NCI-H1694 treated with DMSO at 0.1 percent for 48 hours (cell line): ENCODE measurements at places on chromosomes 11 and 22.
A peak's percentile ranks its signal among the peaks of the same experiment; 100 is the strongest.

GRCh38 chr11:65353900-65354264 is 669 bp upstream of the TIGD3 start:
- DNase-seq, result no peak

GRCh38 chr11:75560644-75561043 is 1.4 kb upstream of the SERPINH1 start:
- DNase-seq, result no peak

DNA sequence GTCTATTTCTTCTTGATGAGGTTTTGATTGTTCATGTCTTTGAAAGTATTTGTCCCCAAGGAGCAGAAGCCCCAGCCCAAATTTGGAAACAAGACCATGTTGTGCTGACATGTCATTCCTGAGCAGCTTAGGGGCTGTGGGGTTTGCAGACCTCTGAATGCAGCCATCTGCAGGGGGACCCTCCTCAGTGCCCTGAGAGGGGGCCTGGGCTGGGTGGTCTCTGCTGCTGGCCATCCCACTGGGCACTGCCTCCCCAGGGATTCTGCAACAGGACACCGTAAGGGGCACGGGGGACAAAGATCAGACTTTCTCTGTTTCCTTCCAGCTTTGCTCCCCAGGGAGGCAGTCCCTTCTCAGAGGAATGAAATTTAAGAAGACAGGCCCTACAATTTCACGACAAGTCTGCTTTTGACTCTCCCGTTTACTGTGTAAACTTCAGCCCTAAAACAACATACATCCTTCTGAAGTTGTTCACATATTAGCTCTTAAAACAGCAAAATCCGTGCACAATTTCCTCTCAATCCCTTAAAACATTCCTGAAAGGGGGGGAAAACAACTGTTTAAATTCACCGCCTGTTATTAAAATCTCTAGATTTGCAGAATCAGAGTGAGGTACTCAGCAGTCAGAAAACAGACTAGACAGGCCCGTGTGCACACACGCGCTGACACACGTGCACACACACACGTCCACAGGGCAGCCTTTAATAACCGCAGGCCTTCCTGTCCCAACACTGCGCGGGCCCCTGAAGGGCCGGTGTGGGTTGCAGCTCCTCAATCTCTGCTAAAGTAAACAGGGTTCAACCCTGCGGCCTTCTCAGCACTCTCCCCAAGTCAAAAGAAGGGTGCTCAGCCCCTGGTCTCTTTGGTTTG is 109.8 kb downstream of the KCNQ1 start:
- no peak for DNase-seq

GRCh38 chr11:35289821-35290220 is 129.5 kb downstream of the SLC1A2 start:
- DNase-seq, result no peak

GRCh38 chr22:30169002-30169401 is 77.6 kb downstream of the LIF start:
- DNase-seq, result no peak

- DNase-seq, result no peak
These were observed 167.9 kb upstream of the B3GAT1 start for GRCh38 chr11:134579724-134580609.

- no peak for DNase-seq
These were observed 135.8 kb upstream of the PITPNB start for GRCh38 chr22:28054819-28055208.

GRCh38 chr11:660281-660680 is 23.2 kb downstream of the DRD4 start:
- DNase-seq, result no peak

DNA sequence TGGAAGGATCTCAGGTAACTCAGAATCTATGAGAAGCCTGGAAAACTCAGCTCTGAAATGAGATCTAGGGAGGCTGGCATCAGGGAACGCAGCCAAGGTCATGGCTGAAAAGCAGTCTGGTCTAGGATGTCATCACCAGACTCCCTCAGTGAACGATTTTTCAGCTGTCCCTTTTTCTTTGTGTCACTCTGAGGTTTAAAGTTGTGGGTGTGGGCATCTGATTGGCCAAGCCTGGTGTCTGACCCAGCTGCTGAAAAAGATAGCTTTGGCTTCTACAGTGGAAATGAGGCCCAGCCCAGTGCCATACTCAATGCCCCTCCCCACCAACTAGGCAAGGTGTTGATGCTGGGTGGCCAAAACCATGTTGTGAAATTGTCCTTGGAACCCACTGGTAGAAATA is 14.5 kb downstream of the RPS3 start:
- DNase-seq, result no peak

DNA sequence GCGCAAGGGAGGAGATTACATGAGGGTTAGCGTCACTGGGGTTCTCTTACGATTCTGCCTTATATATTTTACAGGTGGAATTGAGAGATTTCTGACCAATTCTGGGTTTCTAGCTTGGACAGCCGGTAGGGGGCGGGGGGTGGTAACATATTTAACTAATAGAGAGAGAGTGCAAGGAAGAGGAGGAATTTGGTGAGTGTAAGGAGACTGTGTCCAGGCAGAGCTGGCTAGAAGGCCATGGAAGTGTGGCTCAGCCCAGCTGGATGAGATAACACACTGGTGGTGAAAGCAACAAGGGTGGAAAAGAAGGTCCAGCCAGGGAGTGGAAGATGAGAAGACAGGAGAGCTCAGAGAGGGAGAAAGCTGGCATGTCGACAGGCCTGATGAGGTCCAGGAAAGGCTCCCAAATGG is 56.5 kb downstream of the ST3GAL4 start:
- no peak for DNase-seq

- no peak for DNase-seq
These were observed 67.3 kb downstream of the PTPRJ start for GRCh38 chr11:48047616-48048015.

DNA sequence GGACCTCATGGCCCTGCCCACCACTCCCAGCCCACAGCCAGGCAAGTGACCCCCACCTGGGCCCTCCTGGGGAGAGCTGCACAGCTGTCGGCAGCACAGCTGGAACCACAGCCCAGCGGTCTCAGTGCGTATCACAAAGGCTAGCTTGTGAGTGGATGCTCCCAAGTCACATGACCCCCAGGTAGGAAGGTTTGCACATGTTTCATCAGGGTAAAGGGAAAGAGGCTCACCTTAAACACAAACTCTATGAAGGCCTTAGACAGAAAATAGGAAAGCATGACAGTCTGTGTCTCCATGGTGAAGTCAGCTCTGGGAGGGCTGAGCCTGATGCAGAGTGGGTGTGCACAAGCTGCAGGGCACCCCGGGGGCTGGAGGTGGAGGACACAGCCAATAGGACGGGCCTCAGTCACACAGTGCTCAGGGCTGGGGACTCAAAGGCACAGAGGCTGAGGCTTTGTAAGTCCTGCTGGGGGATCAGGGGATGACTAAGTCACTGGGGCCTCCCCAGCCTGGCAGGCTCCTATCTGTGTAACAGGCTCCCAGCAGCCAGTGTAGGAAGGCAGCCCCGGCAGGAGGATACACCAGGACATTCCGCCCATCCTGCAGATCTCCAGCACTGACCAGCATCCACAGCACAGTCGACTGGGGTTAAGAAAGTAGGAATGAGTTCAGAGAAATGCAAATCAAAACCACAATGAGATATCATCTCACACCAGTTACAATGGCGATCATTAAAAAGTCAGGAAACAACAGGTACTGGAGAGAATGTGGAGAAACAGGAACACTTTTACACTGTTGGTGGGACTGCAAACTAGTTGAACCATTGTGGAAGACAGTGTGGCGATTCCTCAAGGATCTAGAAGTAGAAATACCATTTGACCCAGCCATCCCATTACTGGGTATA is 22.0 kb downstream of the CELSR1 start:
- no peak for DNase-seq

DNA sequence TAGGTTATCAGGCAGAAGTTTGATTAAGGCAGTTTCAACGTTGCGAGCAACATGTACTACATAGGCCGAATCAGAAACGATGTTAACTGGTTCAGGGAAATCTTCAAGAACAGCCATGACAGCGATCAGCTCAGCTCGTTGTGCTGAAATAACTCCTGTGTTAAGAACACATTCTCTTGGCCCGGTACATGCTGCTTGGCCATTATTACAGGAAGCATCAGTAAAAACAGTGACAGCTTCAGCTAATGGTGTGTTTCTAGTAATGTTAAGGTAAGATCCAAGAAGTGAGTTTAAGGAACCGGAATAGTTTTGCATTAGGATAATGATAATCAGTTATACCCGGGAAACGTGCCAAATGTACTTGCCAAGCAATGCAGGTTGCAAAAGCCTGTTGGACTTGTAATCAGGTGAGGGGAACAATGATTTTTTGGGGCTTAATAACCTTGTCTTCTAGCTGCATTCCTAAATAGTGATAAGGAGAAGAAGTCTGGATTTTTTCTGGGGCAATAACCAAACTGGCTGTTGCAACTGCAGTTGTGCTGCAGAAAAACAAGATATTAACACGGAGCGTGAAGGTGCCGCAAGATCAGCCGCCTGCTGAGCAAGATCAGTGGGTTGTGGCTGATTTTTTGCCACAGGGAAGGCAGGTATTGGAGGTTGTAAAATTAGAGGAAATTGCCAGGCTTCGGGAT is 14.3 kb downstream of the OR52K1 start:
- no peak for DNase-seq

- no peak for DNase-seq
These were observed at the start of gene MS4A7 for GRCh38 chr11:60378354-60378753. MS4A7 (plus strand) TSS chr11:60378532; CDS start chr11:60383142, 4,610 bp downstream.

GRCh38 chr22:22702237-22703202 is 58.1 kb downstream of the GGTLC2 start:
- no peak for DNase-seq

DNA sequence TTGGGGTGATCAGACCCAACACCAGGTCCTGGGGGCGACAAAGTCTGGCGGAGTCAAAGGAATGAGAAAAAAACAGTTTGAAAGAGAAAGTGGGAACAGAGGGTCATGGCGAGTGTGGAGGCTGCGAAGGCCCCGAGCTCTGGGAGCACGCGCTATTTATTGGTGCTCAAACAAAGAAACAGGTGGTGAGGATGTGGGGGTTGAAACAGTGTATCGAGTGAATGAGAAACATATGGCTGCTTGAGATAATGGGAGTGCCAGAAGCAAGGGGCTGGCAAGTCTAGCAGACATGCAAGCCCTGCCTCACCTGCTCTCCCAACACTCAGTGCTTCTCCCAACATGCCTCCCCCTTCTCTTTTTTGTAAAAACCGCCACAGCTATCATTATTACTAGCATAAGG is 7.8 kb upstream of the DUSP18 start:
- peak; percentile 36 for DNase-seq

DNA sequence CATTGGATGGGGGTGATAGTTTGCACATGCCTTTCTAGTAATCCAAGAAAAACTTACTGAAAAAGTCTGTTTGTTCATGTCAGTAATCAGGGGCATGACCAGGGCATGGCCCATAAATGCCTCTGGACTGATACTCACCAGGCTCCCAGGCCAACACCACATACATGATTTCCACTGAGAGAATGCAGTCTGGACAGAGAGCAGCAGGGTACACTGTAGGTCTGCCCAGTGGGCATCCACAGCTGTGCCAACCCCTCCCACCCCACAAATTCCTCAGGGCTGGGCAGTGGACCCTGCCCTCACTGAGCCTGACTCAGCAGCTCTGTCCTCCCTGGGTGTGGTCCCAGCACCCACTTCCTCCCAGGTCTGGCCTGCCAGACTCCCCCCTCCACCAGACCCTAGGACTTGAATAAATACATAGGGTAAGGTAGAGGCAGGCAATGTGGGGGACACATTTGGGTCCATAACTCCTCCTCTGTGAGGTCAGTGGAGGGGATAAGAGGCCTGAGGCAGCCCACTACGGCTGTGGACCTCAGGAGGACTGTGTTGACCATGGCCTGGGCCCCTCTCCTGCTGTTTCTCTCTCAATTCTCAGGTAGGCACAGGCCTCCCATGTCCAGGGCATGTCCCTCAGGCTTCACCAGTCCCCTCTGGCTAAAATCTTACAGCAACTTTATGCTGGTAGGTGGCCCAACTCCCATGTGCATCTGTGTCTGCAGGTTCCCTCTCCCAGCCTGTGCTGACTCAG is 92.2 kb upstream of the TOP3B start:
- DNase-seq, result no peak

DNA sequence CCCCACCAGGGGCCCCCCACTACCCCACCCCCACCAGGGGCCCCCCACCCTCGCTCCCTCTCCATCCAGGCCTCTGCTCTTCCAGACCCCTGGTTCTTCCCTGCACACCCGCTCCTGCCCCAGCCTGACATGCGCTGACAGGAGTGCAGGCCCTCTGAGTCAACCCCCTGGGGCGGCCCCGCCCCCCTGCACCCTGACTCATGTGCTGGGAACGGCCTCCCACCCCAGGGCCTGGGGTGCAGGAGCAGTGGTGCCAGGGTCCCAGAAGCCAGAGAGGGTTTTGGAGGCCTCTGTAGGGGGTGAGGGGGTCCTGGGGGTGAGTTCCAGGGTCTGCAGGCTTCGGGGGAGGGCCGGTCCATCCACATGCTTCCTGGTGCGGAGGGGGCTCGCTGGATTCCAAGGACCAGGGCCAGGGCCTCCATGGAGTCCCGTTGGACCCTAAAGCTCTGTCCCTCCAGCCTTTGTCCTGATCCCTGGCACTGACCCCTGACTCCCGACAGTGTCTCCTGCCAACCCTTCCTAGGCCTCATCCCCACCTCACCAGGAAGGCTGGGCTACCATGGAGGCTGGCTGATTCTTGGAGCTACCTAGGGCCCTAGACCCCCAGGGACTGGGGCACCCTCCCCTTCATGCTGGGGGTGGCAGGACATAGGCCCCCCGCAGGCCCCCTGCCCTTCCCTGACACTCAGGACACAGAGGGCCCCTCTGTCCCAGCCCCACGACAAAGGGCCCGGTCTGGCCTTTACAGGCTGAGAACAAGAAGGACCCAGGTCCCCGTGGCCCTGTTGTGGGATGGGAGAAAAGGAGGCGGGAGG is 583 bp upstream of the PKP3 start:
- DNase-seq, result no peak

DNA sequence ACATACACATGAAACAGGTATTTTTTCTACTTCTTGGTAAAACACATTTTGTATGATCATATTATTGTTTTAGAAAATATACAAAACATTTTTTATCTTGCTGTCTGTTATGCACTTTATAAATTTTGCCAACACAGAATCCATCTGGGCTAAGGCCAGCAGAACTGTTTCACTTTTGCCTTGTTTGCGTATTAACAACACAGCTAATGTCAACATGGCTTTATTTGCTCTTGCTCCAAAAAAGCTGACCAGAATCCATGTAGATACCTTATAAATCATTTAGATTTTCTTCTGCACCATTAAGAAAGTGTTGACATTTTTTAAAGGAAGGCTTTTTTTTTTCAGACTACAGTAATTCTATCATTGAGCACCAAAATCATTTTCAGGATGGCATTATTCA is 58.1 kb upstream of the PGR start:
- DNase-seq, result no peak

- DNase-seq, result peak; percentile 91
These were observed at the start of gene EIF3M for GRCh38 chr11:32583459-32584271. EIF3M (plus strand) TSS chr11:32583831; CDS start chr11:32583888, 57 bp downstream.

- DNase-seq, result no peak
These were observed 21.6 kb downstream of the MGAT3 start for GRCh38 chr22:39478441-39478850.
